ENCODE measurements at places on chromosomes 4 and X.

DNA sequence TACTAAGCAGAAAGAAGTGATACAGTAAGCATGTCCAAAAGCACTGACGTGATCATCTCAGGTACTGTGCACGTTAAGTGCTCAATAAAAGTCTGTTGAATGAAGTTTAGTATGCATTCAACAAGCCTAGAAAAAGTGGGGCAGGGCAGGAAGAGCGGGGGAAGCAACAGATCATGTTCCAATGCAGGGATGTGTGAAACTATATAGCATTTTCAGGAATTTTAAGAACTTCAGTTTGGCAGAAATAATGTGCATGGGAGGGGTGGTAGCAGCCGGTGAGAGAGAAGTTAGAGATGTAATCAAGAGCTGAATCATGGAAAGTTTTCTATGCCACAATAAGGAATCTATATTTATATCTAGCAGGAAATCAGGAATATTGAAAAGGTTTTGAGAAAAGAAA, 19.2 kb upstream of the CCNA2 start:
- no peak for DNase-seq

- peak; percentile 76 for DNase-seq
Observed at GRCh38 chr4:141652161-141652778, 15.9 kb downstream of the IL15 start.

DNA sequence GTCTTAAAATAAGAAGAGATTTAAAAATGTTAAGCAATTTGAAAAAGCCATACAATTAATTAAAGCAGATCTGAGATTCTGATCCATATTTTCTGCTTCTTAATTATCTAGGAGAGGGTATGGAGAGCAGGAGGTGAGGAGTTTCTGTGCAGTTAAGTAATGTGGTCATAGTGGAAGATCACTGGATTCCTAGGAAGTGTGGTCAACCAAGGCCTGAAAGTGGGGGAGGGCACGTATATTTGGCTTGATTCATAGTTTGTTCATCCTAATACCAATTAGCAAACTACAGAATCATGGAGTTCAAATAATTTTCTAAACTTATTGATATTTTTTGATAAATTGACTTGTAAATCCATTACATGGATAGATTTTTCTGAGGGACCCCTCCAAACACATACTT, 768.3 kb downstream of the RAPGEF2 start:
- no peak for DNase-seq

- peak; percentile 23 for DNase-seq
Observed at GRCh38 chrX:39112143-39112542, 310.9 kb downstream of the MID1IP1 start.

DNA sequence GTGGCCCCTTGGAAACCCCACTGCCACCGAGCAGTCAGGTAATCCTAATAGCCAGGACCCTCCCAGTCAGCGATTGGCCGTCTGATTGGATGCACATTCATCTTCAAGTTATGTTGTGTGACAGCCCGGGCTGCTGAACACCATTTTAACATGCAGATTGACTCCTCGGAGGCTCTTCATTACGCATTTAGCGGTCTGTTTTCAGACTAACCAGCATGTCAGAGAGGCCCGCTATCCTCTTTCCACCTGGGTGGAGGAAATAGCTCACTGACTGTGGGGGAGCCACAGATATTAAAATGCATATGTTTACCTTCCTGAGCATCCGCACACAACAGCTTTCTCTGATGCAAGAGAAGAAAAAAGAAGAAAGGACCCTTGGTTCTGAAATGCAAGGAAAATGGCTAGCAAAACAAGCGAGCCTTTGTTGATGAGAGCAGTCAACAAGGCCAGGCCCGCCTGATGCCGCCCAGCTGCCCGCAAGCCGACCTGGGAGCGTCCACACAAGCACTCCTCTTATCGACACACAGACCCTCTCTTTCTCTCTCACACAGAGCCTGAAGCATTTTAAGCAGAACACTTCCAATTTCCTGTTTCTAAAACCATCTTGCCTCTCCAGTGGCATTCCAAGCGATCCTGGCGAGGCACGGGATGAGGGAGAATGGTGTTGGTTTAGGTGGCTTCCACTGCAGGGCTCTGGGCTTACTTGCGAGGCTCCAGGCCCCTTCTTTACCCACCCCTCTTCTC, 118.3 kb downstream of the MGST2 start:
- DNase-seq = no peak

DNA sequence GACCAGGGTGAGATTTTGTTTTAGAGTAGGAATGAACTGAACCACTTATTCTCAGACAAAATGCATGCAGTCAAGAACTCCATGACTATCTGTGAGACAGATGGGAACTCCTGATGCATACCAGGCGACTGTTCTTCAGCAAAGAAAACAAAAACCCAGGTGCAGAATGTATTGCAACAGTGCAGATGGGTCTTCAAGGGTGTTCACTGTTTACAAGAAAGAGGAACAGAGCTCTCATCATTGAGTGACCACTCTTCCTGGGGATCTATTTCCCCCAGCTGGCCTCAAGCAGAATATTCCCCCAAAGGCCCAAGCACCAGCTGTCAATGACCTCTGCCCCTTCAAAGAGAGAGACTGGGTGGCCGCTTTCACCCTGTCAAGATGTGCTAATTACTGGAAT, 39.7 kb upstream of the BMP3 start:
- DNase-seq = no peak

GRCh38 chr4:74109870-74110605, 11.0 kb upstream of the CXCL2 start:
- DNase-seq = peak; percentile 88

DNA sequence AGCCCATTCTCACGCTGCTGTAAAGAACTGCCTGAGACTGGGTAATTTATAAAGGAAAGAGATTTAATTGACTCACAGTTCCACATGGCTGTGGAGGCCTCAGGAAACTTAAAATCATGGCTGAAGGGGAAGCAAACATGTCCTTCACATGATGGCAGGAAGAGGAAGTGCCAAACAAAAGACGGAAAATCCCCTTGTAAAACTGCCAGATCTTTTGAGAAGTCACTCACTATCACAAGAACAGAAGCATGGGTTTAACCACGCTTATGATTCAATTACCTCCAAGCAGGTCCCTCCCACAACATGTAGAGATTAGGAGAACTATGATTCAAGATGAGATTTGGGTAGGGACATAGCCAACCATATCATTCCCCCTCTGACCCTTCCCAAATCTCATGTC, 335.5 kb downstream of the IL15 start:
- no peak for DNase-seq

DNA sequence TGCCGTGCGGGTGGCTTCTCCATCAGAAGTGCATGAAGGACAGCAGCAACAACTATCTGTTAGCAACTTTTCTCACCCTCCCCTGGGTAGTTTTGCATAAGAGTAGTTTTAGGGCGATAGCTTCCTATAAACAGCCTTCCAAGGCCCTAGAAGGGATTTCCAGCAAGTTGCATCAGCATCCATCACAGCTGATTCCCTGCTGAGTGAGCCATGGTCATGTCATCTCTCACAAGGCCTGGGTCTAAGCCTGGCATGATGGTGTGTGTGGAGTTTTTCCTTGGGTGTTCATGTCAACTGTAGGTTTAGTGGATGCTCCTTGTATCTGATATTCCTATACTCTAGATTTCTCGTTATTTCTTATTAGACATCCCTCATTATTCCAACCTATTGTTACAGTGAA, 2324.7 kb upstream of the AGA start:
- DNase-seq = no peak

DNA sequence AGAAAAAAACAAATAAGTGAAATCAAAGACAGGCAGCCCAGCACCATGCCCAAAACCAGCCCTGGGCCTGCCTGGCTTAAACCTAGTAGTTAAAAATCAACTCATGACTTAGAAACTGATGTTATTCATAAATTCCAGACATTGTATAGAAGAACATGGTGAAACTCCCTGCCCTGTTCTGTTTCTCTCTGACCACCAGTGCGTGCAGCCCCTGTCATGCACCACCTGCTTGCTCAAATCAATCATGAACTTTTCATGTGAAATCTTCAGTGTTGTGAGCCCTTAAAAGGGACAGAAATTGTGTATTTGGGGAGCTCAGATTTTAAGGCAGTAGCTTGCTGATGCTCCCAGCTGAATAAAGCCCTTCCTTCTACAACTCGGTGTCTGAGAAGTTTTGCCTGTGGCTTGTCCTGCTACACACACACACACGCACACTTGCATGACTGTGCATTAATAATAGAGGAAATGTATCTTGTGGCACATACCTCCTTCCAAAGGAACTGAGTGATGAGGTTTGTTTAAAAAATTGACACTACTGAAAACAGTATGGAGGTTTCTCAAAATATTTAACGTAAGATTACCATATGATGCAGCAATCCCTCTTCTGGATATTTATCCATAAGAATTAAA, 39.2 kb upstream of the UGT2B7 start:
- DNase-seq = no peak

GRCh38 chrX:133302775-133303445, 84.8 kb upstream of the TFDP3 start:
- DNase-seq = no peak

GRCh38 chr4:205097-205756, 80.9 kb downstream of the ZNF718 start:
- no peak for DNase-seq

DNA sequence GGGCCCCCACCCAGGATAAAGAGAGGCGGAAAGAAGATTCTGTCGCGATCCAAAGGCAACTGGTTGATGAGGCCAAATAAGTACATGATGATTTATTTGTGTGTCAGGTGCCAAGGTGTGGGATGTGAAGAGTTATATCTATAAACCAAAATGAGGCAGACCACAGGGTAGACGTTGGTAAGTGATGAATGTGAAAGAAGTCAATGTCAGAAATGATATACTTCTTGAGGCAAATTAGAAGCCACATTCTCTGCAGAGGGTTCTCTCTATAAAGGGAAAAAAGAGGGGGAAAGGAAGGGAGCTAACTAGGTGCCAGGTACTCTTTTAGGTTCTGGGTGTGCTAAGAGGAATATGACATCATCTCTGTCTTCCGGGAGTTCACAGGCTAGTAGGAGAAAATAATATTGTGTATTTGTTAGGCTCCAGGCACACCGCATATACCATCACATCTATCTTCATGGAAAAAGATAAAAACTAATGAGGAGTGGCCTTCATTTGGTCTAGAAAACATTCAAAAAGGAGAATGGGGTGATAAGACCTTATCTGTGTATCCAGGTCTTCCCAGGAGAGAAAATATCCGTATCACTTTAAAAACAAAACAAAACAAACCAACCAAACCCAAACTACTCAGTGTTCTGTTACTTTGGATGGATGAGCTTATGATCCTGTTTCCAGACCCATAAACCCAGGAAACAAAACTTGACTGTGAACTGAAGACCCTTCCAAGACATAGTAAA, 4.8 kb upstream of the SH2D1A start:
- DNase-seq = no peak

DNA sequence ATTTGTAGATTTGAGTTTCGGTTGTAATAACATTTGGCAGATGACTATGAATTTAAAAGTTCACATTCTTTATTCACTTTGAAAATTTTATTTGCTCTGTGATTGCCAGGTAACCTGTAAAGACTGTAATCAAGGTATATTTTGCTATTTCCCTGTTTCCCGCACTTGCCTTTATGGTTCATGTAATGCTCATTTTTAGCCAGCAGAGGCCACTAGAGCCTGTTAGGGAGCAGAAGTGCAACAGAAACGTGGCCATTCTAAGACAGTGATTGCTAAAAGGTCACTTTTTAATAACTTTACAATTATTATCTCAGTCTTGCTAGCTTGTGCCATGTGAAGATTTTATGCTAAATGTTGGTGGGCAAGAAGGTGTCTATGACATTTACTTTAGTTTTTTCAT, 12.4 kb downstream of the YIPF6 start:
- DNase-seq = peak; percentile 26

DNA sequence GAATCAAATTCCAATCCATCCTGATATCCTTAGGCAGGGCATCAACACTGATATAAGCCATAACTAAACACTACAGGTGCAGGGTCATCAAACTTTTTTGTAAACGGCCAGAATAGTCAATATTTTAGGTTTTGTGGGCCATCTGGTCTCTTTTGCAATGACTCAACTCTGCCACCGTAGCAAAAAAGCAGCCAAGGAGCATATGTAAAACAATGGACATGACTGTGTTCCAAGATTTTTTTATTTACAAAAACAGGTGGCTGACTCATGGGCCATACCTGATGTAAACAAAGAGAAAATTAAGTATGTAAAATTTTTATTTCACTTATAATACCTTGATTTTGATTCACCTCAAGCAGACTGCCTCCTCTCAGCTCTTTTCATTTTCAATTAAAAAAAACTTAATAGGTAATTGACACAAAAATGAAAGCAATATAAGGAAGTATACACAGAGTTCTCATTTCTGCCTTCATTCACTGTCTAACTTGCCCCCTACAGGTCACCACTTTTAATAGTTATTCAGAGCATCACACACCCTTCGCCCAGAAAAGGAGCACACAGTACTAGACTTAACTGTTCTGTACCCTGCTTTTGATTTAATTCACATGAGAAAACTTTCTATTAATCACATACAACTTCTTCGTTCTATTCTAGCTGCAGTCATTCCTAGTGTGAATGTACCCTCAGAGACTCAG, 35.3 kb upstream of the GPM6B start:
- no peak for DNase-seq

GRCh38 chrX:40049084-40049641, 48.6 kb downstream of the BCOR start:
- DNase-seq = no peak

DNA sequence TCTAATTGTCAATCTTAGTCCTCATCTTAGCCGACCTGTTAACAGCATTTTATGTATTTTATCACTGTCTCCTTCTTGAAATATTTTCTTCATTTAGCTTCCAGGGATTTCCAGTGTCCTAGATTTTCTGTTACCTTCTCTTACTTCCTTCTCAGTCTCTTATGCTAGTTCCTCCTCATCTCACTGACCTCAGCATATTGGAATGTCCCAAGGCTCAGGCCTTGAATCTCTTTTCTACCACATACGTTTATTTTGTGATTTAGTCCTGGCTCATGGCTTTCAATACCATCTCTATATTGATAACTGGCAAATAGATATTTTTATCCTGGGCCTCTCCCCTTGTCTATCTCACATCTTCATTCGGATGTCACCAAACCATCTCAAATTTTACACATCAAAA, 61.1 kb downstream of the IQCM start:
- peak; percentile 32 for DNase-seq

DNA sequence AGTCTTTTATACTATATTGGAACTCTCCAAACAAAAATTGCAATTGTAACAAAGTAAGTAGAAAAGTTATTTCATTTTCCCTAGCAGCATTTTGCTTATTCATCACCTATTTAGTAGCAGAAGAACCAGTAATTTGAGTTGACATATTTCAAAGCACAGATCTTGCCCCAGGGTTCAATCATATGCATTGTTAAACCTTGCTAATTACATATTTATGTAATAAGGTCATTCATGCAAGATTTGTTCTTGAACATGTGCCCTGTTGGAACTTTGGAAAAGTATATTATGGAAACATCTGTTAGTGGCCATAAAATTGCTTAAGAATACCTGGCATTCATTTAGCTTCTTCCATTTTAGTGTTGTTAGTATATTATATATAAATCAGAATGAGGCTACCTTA, 191.7 kb downstream of the TLL1 start:
- DNase-seq = no peak

Measured in AG10803 (cell line).